ENCODE measurements at places on chromosomes 3 and 15.
A peak's percentile ranks its signal among the peaks of the same experiment; 100 is the strongest.

DNA sequence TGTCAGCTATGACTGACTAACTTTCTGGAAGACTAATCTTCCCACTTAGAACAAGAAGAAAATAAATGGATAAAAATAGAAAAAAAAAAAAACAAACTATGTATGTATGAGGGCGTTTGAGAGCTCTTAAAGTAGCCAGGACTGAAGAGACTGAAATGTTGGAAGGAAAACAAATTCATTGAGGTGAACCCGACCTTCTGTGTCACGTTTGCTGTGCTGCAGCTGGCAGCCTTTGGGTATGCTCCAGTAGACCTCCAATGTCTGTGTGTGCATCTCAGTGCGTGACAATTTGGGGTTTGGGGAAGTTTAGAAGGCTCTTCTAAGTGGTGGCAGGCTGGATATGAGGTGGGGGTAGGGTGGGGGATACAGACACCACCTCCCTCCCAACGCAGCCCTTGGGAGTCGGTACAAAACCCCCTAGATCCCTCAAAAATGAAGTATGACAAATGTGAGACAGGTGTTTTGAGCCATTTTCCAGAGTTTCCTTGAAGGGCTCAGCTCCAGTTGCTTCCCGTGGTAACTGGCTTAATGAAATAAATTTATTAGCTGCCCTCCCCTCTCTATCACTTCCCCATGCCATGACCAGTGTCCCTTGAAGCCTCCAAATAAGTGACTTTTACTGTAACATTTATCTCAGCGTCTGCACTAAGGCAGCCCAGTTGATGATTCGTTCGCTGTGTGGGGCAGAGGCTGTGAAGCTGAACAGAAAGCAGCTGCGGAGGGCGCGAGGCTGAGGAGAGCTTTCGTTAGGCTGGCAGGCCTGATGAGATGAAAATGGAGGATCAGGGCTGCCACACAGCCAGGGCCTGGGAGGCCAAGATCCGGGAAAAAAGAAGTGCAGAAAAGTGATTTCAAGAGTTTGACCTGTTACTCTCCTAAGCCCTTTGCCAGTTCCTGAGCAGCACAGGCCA, 34.9 kb upstream of the GABRB3 start:
- DNase-seq: no peak

GRCh38 chr3:171648069-171648468, 162.2 kb downstream of the PLD1 start:
- no peak for DNase-seq

DNA sequence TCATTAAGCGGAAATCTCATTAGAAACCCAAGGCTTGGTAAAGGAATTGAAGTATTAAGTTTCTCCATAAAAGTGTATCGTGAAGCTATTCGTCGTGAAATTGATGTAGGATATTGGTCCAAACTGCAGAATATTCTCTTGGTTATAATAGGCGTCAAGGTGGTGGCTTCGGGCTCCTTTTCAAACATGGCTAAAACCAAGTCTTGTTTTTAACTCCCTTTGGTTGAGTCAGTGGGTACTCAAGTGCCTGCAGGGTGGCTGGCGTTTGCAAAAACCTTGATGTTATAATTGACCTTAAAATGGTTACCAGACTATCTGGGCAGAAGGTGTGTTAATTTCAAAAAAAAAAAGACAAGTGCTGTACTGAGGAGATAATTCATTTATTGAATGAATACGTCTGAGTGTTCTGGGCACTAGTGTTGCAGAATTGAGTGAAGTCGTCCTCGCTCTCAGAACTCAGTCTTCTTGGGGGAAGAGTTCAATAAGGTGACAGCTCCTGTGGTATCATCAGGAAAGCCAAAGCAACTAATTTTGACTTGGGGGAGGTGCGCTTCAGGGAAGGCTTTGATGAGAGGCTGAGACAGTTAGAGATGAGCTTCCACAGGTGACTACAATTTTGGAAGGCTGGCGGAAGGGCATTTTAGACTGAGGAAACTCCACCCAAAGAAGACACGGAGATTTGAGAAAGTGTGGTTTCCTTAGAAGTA, 1.5 kb downstream of the UBE2Q2 start:
- DNase-seq: no peak

DNA sequence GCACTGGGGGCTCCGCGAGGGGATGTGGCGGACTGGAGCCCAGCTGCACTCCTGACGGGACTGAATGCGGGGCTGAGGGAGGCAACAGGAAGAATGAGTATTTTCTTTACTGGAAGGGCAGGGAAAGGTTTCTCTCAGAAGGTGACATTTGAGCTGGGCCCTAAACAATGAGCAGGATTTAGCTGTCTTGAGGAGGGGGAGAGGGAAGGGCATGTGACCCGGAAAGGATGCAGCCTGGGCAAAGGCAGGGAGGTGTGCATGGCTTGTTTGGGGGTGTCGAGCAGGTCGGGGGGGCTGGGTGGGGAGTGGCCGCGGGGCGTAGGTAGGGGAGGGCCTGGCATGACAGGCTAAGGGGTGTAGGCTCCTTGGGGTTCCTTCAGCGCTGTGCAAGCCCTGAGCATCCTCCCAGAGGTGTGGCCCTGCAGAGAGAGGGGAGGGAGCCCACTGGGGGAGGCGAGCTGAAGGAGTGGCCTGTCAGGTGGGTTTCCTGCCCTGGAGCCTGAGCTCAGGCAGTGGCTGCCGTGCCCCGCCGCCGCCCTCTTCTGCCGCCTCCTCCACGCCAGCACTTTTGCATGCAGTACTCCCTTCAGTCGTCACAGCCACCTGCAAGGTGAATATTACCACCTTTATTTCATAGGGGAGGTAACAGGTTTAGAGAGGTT, 17.2 kb upstream of the ANKDD1A start:
- peak; percentile 43 for DNase-seq

DNA sequence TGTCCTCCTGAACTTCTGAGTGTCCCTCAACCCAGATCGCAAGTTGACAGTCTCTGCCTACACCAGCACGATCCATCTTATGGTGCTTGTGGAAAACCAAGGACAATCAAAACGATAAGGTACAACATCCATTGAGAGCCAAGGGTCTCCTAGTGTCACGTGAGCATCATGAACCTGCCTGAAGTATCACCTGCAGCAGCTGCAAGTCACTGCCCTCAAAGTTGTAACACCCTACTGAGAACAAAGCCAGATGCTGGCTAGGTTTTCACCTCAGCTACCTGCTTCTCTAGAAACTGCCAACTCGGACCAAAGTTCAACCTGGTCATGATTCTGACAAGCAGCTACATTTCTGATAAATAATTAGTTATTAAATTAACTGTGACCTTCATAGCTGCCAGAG, 17.5 kb downstream of the C2CD4B start:
- no peak for DNase-seq

DNA sequence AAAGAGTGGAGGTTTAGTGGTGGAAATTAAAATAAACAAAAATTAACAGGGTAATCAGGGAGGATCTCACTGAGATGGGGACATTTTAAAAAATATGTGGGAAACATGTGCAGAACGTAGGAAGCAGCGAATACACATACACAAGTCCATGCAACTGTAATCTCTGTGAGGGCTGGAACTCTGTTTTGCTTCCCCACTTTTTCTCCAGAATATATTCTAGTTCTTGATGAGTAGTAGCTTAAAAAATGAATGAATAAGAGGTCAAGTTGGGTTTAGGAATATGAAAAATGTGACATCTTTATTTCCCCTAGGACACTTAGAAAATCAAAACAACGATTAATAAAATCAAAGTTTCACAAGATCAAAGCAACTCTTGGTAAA, 312.2 kb upstream of the ZNF717 start:
- DNase-seq: no peak

GRCh38 chr3:31105438-31106077, 211.1 kb upstream of the GADL1 start:
- DNase-seq: no peak

DNA sequence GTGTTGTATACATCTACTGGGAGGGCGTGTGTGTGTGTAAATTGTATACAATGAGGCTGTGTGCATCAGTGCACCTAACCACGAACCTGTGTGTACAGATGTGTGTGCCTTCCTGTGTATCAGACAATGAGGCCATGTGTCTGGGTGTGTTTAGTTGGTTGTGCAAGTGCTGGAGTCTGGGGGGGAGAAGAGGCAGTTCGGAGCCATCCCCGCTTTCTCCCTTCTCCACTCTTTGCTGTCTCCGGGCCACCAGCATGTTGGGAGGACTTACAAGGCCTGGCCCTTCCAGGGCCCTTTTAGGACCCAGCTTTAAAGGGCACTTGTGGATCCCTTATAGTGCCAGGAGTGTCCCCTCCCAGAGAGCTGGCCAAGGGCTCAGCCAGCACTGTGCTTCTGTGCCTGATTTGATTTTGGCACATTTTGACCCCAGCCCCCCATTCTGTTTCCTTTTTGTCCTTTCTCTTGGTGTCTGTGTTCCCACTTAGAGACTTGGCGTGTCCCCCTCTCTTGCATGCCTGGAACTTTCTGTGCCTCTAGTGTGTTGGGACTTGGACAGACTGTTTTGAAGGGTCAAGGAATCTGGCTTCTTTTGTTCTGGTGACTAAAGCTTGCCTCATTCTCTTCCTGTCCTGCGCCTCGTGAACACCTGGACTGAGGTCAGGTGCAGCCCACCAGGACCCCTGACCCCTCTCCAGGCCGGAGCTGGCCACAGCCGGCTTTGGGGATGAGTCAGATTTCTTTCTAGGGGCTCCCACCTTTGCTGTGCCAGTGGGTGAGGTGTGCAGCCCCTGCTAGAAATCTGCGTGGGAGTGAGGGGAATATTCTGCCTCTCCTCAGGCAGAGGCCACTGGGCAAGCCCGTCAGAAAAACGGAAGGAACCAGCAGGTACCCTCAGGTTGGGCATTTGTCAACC, 1.5 kb downstream of the CTDSPL start:
- no peak for DNase-seq

DNA sequence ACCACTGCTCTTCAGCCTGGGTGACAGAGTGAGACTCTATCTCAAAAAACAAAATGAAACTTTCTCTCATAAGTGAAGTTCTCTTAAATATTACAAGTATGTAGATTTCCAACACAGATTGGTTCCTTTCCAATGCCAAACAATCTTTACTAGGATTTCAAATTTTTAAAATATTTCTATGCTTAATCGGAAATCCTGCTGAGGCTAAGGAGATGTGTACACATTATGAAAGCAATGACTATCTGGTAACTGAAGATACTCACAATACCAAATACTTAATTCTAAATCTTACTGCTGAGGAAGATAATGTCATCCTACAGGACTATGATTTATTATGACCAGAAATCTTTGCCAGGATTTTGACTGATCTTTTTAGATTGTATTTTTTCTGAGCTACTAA, 255.6 kb upstream of the ZNF717 start:
- DNase-seq: no peak

- DNase-seq: no peak
These were observed 206.4 kb downstream of the STAG1 start for GRCh38 chr3:136545664-136546268.

DNA sequence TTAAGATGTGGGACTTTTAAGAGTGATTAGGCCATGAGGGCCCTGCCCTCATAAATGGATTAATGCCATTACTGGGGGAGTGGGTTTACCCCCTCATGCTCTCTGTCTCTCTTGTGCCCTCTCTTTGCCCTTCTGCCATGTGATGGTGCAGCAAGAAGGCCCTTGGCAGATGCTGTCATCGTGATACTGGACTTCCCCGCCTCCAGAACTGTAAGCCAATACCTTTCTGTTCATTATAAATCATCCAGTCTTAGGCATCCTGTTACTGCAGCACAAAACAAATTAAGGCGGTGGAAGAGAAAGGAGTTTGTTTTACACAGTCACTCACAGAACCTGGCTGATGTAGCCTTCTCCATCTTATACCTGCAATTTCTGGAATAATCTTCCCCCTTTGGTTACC, 360.3 kb upstream of the TBL1XR1 start:
- DNase-seq: no peak

DNA sequence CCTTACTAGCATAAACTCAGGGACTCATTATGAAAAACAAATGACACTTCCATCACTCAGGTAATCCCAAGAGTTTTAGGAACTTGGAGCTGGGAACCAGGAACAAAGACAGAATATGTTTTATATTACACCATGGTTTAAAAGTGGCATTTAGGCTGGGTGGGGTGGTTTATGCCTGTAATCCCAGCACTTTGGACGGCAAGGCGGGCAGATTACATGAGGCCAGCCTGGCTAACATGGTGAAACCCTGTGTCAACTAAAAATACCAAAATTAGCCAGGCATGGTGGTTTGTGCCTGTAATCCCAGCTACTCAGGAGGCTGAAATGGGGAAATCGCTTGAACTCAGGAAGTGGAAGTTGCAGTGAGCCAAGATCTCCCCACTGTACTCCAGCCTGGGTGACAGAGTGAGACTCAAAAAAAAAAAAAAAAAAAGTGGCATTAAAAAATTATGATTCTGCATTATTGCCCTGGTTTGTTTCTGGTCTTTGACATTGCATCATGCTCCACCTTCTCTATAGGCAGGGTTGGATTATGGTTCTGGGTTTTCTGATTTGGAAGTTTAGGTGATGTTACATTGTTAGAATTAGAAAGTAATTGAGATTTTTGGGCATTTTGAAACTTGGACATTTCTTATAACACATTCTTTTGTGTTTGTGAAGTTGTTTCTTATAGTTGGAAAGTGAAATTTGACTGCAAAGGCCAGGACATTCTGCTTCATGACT, 19.0 kb downstream of the SQOR start:
- DNase-seq: no peak

DNA sequence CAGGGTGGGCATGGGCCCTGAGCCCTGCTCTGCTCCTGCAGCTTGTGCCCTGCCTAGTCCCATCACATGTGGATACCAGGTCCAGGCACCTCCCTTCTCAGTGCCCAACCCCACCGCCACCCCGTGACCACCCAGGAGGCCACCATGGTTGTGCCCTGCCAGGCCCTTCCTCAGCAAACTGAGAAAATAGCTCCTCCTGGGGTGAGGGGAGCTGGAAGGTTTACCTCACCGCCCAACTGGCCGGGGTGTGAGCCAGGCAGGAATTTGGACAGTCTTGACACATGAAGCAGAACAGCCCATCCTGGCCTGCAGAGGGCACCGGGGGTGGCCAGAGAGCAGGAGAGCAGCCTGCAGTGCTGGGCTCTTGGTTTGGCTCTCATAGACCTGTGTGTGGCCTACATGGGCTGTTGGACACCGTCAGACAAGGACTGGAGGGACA, 11.4 kb upstream of the C3orf22 start:
- DNase-seq: no peak

DNA sequence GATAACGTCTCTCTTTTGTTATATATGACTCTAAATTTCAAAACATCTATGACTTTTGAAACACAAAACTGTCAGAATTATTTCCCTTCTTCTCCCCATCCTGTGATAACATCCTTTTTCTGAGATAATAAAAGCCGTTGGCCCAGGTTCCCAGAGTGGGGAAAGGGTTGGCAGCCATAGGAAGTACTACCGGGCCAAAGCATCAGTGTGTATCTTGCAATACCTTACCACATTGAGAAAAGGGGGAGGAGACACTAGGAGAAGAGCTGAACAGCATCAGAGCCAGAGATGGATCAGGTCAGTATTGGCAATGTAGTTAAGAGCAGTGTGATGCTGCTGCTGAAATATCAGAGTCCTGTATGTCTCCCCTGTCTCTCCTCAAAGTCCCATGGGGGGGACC, 210.0 kb upstream of the PROK2 start:
- no peak for DNase-seq

GRCh38 chr3:156793400-156793799, 32.8 kb upstream of the LEKR1 start:
- DNase-seq: no peak

DNA sequence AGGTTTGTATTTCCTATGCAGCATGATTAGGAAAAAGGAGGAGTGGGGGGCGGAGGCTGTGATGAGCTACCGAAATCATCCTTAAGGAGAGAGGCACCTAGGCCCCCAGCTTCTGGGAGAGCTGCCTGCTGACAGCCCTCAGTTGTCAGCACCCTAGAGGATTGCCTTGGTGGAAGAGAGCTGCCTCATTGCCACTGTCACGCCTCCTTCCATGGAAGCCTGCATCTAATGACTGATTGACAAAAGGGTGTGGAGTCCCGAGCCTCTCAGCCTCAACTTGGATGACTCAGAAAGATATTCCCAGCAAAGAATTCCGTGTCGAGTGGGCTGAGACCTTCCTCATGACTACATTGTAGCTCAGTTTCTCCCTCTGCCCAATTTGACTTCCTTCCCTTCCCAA, 320.4 kb upstream of the PROK2 start:
- DNase-seq: no peak
